ENCODE measurements at places on chromosomes 16 and 17. TPM values are rescaled to one million over a fixed set of nuclear protein-coding genes. Genes with fewer than 3 reads are reported as not detected.

DNA sequence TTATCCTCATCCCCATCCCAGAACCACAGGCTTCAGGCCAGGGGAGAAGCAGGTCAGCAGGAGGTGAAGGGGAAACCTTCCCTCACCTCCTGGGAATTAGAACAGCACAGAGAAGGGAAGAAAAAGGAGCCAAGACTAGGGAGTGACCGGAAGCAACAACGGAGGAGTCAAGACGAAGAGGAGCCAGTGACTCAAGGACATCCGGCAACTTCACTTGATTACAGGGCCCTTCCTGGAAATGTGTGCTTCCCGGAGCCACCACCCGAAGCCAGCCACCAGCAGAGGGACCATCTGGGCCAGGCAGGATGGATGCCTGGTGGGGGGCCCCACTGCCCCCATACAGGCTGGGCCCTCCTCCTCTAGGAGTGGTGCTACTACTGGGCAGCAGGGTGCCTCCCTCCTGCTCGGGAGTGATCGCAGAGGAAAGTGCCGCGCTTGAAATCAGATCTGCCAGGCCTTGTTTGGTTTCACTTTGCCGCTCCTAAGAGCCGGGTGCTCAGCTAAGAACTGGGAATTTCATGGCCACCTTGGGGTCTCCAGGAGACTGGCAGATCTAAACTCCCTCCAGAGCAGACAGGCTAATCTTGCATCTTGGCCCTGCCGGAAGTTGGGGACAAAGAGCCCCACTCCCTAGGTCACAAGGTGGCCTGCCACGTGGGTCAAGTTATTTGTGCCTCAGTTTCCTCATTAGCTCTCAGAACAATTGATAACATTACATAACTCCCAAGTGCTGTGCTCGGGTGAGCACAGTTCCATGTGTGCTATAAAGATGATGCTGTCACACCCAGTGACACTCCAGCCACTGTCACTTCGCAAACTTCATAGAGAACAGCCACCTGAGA, 6.6 kb downstream of the CDC42EP4 start:
- DNase-seq, result no peak

DNA sequence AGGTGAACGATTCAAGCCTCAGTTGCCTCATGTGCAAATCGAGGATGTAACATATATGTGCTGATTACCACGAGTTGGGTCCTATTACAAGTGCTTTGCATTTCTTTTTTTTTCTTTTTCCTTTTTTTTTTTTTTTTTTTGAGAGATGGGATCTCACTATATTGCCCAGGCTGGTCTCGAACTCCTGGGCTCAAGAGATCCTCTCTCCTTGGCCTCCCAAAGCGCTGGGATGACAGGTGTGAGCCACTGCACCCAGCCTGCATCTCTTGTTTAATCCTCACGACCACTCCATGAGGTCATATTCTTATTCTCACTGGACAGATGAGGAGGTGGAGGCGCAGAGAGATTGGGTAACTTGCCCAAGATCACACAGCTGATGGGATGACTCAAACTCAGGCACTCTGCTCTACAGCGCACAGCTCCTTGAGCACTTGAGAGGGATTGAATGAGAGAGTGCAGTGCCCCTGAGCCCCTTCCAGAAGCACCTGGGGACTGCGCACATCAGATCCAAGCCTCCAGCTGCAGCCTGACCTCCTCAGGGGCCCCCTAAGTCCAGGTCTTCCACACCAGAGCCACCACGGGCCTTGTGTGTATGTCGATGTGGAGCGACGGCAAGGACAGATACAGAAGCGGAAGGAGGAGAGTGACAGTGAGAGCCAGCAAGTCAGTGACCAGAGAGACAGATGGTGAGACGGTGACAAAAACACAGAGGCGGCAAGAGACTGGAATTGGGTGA, 4.9 kb downstream of the STX1B start:
- no peak for DNase-seq

SYT17 gene
- 33.9 TPM for total RNA-seq

KRT14 gene
- 8.4 TPM for total RNA-seq

PHF12 gene
- total RNA-seq, result 45.7 TPM

Data from tibial nerve (tissue), 4 donors.